ENCODE measurements at places on chromosomes 4 and X.

DNA sequence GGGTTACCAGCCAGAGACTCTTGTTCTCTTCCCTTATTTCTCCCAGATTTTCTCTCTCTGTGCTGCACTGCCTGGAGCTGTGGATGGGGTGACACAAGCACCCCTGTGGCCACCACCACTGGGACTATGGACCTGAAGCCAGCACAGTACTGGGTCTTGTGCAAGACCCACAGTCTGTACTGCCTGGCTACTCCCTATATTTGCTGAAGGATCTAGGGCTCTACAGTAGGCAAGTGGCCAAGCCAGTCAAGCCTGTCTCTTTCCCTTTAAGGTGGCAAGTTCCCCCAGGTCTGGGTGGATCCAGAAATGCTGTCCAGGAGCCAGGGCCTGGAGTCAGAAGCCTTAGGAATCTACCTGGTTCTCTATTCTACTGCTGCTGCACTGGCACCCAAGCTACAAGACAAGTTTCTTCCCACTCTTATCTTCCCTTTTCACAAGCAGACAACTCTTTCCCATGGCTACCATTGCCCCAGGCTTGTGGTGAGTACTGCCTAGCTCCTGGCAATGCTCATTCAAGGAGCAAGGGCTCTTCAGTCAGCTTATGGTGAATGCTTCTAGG, 28.4 kb upstream of the CT47A1 start:
- no peak for DNase-seq

DNA sequence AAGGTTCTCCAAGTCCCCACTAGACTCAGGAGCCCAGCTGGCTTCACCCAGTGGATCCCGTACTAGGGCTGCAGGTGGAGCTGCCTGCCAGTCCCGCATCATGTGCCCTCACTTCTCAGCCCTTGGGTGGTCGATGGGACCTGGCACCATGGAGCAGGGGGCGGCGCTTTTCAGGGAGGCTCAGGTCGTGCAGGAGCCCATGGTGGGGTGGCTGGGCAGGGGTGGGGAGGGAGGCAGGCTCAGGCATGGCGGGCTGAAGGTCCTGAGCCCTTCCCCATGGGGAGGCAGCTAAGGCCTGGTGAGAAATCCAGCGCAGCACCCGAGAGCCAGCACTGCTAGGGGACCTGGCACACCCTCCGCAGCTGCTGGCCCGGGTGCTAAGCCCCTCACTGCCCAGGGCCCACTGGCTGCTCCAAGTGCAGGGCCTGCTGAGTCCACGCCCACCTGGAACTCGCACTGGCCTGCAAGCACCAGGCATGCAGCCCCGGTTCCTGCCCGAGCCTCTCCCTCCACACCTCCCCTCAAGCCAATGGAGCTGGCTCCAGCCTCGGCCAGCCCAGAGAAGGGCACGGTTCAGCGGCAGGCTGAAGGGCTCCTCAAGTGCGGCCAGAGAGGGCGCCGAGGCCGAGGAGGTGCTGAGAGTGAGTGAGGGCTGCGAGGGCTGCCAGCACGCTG, 72.7 kb upstream of the SLIT2 start:
- DNase-seq: no peak

DNA sequence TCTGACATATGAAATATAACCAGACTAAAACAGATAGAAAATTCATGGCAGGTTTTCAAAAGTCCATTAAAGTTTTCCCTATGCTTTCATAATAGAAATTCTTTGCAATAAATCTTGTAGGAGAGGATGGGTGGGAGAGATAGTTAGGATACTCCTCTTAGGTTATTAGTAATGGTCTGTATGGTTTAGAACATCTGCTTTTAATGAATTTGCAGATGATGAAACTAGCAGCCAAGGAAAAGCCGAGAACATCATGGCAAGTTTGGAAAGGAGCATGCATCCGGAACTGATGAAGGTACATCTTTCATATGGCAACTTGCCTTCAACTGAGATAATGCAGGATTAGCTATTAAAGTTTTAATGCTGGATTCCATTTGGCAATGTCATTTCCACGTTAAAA, 70.7 kb downstream of the DOCK11 start:
- DNase-seq: no peak

- no peak for DNase-seq
Observed at GRCh38 chr4:9927341-9928007, 93.8 kb downstream of the SLC2A9 start.

- no peak for DNase-seq
Observed at GRCh38 chrX:104972737-104973136, 247.8 kb downstream of the TEX13A start.

DNA sequence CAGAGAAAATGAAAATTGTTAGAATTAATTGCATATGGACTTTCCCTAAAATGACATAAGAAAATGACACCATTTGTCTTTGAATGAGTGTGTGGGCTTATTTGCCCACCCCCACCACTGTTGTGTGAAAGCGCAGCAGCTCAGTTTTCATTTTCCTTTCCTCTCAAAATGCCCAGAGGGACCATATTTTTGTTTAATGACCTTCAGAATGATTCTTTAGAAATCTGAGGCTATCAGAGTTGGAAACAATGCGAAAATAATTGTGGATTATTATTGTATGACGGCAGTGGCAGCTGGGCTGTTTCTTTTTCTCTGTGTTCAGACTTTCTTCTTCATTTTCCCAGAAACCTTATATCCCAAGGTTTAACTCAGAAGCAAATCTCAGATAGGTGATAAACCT, 44.6 kb upstream of the TEX13A start:
- DNase-seq: no peak

- no peak for DNase-seq
Observed at GRCh38 chrX:30504309-30504708, 73.3 kb downstream of the TASL start.

- DNase-seq: no peak
Observed at GRCh38 chr4:72429397-72429889, 139.6 kb downstream of the ADAMTS3 start.

DNA sequence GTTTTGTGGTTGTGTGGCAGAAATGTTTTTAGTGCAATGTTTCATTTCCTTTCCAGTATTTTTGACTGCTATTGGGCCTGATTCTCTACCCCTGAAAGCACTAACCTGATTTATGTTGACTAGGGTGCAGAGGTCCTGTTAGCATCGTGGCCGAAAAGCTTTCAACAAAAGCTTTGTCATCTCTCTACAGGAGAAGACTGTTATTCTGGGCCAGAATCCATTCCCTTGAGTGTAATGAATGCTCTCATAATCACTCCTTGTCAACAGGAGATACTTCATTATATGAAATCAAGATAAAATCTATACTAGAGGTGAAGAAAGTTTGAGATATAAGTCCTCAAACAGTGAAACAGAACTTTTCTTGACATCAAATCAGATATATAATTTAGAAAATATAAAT, 195.5 kb downstream of the ZNF330 start:
- no peak for DNase-seq

DNA sequence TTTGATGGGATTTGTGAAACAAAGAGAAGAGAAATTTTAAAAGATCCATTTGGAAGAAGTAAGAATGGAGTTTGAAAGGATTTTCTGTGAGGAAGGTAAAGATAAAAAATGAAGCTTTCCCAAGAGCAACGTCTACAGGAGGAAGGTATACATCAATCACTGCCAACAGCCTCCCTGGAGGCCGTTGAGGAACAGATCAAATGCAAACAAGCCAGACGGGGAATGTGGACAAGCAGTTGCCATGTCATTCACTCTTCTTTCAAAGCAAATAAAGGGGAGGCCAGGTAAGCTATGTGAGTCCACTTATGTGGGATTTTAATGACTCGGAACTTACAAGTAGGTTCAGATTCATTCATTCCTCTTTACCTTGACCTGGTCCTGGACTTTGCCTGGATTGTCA, 1020.5 kb upstream of the AGA start:
- DNase-seq: no peak

GRCh38 chr4:152374153-152374552, 161.7 kb downstream of the FBXW7 start:
- DNase-seq: no peak

DNA sequence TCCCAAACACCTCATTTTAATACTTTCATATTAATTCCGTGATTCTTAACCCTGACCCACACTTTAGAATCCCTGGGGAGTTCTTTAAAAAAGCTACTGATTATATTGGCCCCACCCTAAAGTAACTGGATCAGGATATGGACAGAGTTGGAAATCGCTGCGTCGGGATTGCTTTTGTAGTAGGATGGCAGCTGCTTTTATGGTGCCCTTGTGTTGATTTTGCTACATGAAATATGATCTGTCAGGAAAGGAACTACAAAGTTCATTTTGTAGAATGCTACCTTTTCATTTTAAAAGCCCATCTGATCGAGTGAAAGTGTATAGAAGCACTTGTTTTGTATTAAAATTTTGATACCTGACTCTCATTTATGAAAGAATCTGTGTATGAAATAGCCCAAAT, 43.6 kb downstream of the TMEM131L start:
- no peak for DNase-seq

DNA sequence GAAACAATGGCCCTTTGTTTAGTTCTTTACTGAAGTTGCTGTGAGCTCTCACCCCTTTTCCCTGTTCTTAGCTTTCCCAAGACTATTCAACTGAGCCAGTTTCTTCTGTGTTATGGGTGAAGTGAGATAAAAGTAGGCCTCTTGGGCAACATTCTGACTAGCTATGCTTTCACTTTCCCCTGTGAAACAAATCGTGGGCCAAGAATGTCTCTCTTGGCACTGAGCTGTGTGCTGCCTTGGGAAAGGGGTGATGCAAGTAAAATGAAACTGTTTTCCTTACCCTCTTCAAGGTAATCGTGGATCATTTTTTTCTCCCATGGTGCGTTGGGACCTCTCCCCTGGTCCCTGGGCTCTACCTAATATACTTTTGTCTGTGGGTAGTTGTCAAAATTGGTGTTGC, 653.9 kb upstream of the MAGEB2 start:
- no peak for DNase-seq

- no peak for DNase-seq
Observed at GRCh38 chrX:134388161-134389109, 71.5 kb upstream of the HPRT1 start.

GRCh38 chrX:50677789-50678188, 136.2 kb downstream of the SHROOM4 start:
- DNase-seq: no peak

DNA sequence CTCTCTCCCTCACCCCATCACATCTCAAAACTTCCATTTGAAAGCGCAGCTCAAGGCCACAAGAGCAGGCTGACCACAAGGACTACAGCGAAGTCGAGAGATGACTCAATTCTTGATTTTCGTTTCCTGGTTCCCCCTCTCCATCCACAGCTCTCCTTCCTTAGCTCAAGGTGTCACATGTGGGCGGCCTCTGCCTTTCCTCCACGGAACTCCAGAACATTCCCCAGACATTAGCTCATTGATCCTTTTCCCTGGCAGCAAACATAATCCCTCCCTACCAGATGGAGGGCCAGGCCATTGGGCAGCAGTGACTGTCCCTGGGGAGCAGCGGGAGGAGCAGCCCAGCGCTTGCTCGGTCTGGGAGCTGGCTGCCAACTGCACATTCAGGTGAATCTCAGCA, 56.3 kb downstream of the CCDC149 start:
- no peak for DNase-seq

GRCh38 chr4:94995684-94996394, 238.1 kb downstream of the BMPR1B start:
- DNase-seq: no peak

DNA sequence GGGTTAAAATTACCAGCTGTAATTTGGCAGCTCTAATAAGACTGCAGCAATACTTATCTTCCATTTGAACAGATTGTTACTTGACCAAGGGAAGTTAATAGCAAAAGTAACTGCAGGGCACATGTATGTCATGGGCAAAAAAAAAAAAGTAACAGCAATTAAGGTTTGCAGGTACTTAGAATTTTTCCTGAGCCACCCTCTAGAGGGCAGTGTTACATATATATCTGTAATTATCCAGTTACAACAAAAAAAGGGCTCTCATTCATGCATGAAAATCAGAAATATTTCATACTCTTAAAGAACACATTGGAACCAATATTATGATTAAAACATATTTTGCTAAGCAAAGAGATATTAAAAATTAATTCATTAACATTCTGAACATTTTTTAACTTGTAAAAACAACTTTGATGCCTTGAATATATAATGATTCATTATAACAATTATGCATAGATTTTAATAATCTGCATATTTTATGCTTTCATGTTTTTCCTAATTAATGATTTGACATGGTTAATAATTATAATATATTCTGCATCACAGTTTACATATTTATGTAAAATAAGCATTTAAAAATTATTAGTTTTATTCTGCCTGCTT, 25.1 kb downstream of the XIAP start:
- no peak for DNase-seq

- DNase-seq: no peak
Observed at GRCh38 chrX:12970691-12971202, 4.2 kb upstream of the TMSB4X start.

DNA sequence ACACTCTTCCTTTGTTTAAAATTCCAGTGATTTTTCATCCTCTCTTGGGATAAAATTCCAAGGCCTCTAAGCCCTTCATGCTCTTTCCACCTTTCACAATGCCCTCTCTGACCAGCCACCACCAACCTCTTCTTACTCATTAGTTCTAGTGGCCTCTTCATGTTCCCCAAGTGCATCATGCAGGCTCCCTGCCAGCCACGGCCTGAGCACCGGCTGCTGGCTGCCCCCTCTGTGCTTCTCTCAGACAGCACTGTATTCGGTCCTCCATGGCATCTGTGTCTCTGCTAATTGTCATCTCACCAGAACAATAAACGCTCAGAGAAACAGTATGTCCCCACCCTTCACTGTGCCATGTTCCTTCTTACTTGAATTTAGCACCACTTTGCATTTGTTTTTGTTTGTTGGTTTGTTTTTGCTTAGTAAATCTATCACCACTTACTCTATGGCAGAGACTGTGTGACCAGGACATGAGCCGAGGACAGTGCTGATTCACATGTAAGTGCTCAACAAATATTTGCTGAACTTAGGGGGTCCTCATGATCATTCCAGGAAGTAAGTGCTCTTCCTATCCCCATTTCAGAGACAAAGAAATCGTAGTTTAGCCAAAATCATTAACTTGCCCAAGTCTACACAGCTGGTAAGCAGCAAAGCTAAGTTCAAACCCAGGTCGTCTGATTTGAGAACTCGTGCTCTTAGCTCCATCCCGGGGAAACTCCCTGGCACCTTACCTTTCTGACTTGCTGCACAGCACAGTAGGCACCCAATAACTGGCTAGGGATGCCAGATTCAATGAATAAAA, 77.1 kb upstream of the UCP1 start:
- no peak for DNase-seq

DNA sequence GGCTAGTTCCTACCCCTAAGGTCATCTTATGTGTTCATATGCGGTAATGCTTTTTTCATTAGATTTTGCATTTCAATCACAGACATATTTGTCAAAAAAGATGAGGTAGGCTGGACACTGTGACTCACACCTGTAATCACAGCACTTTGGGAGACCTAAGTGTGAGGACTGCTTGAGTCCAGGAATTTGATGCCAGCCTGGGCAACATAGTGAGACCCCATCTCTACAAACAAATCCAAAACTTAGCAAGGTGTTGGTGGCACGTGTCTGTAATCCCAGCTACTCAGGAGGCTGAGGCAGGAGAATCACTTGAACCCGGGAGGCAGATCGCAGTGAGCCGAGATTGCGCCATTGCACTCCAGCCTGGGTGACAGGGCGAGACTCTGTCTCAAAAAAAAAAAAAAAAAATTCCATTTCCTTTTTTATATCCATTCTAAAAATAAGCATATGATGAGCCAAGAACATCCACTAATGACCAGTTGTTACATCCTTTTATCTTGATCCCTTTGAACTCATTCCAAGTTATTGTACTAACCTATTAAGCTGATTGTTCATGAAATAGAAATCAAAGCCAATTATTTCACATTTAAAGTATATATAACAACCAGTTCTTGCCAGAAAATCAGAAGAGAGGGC, 23.4 kb downstream of the PGAM4 start:
- no peak for DNase-seq

- no peak for DNase-seq
Observed at GRCh38 chr4:106369456-106370060, 980 bp upstream of the GIMD1 start.

GRCh38 chr4:41065434-41066006, 148.8 kb downstream of the APBB2 start:
- DNase-seq: no peak
